Gastrocnemius medialis (tissue), 4 donors: ENCODE measurements at places on chromosomes 7 and 10. TPM values are rescaled to one million over a fixed set of nuclear protein-coding genes. Genes with fewer than 3 reads are reported as not detected.

ZNF365 gene
- total RNA-seq, result not detected

GHRHR gene
- not detected for total RNA-seq

TUBAL3 gene
- 0.18 TPM for total RNA-seq

ARMH3 gene
- total RNA-seq, result 14.9 TPM

- no peak for DNase-seq
These were observed 36.9 kb downstream of the CHST15 start for GRCh38 chr10:124056337-124056980.

GRCh38 chr10:129744134-129745111 is 219.7 kb downstream of the EBF3 start:
- DNase-seq, result no peak

DNA sequence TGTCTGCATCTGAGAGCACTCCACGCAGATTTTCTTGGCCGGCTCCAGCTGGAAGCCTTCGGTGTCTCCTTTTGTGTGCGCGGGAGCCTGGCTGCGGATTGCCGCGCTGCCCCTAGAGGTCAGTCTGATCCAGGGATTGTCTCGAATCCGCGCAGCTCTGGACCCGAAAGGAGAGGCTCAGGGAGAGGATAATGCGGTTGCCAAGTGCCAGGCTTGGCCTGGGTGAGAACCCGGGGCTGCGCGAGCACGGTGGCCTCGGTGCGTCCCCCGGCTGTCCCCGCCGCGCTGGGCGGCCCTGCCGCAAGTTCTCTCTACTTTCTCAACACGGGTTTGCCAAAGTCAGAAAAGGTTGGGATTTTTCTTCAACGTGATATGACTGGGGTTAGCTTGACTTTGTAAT is 140.9 kb downstream of the ADCYAP1R1 start:
- no peak for DNase-seq

DNA sequence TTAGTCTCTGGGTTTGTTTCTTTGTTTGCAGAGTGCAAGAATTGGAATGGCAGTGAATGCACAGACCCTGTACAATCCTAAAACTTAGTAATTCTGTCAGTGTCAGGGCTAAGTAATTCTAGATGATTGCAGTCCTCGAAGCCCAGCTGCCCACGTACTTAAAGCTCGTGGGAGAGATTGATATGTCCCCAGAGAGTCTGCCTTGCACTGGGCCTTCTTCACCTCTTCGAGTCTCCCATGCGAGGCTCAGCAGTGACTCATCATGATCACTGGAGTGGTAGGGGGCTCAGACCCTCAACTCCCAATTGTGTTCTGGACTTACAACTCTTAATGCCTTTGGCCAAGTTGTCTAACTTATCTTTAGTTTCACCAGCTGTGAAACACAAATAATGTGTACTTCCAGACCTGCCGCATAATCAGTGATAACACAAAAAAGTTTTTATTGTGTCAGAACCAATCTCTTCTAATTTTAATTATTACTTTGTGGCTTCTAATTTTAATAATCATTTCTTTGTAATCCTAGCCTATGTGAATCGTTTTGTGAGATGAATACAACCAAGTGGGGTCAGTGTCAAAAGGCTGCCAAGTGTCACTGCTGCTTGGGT is 345.6 kb upstream of the LRGUK start:
- DNase-seq, result no peak

DNA sequence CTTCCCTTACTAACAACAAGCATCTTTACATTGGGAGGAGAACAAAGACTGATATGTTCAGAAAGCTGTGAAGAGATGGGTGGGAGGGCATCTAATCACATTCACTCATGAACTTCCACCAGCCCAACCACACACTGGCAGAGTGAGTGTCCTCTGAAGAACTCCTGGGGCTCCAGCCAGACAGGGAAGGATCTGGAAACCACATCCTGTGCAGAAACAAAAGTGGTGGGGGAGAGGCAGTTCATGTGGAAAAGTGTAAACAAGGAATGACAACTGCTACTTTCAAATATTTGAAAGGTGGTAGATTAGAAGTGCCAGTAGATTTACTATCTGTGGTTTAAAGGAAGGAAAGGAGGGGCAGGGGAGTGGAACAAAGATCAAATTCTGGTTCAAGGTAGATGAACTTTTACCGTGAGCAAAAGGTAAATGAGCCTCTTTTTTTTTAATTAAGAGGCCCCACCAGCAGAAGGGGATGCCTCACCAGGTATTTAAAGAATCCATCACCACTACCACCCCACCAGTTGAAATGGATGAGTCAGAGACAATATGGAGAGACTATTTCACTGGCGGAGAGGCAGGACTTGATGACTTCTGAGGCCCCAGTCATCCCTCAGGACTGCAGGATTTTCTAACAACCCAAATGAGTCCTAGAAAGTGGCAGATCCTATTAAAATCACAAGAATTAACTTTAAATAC is 34.5 kb downstream of the GOT1 start:
- no peak for DNase-seq

DNA sequence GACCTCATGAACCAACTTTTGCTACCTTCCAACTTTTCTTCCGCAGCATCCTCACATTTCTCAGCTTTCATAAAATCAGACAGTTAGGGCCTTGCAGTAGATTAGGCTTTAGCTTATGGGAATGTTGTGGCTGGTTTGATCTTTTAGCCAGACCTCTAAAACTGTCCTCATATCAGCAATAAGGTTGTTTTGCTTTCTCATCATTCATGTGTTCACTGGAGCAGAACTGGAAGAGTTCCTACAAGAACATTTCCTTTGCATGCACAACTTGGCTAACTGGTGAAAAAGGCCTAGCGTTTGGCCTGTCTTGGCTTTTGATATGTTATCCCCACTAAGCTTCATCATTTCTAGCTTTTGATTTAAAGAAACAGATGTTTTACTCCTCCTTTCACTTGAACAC is 130.0 kb upstream of the LRRTM3 start:
- DNase-seq, result no peak

DNA sequence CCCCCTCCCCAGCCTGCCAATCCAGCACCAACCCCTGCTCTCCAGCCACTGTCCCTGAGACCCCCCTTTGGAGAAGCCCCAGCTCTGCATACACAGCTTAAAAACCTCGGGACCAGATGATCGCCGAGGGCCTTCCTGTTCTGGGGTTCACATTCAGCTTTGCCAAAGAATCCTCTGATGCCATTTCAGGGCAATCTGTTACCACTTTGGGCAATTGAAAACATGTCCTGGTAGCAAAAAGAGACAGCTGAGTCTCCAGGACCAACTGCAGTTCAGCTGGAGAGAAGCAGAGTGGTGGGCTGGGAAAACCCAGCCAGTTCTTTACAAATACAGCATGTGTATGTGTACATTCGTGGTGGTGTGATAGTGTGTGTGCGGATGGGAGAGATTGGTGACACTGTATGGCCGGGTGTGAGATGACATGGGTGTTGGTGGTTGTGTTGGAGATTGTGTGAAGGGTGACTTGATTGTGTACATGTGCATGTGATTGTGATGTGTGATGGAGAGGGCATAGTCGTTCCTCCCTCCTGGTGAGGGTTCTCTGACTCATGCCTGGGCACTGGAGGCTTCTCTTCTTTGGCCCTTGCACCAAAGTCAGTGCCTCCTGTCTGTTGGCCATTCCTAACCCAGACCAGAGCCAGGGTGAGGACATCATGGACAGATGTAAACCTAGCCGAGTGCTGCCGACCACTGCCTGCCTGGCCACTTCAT is 48.5 kb upstream of the AQP1 start:
- DNase-seq, result no peak

DNA sequence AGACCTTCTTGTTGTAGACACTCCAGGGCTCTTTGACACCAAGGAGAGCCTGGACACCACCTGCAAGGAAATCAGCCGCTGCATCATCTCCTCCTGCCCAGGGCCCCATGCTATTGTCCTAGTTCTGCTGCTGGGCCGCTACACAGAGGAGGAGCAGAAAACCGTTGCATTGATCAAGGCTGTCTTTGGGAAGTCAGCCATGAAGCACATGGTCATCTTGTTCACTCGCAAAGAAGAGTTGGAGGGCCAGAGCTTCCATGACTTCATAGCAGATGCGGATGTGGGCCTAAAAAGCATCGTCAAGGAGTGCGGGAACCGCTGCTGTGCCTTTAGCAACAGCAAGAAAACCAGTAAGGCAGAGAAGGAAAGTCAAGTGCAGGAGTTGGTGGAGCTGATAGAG is 5.5 kb downstream of the GIMAP7 start:
- DNase-seq, result no peak
